Left ventricle myocardium superior (tissue), 1 donor: ENCODE measurements at places on chromosomes 12 and 14. TPM values are rescaled to one million over a fixed set of nuclear protein-coding genes. Genes with fewer than 3 reads are reported as not detected.

Gene GZMB
- total RNA-seq, result 0.40 TPM

Gene PA2G4
- 77.1 TPM for total RNA-seq

Gene INSM2
- not detected for total RNA-seq

Gene DIO2
- 7.2 TPM for total RNA-seq

Gene CLBA1
- total RNA-seq, result 1.5 TPM

Gene PZP
- total RNA-seq, result 0.35 TPM

Gene KIF5A
- total RNA-seq, result 0.12 TPM

Gene KRT81
- not detected for total RNA-seq

Gene KCNJ8
- 55.5 TPM for total RNA-seq

Gene GNB3
- total RNA-seq, result 5.4 TPM

Gene DAO
- total RNA-seq, result not detected

Gene IFI27
- total RNA-seq, result 151 TPM

Gene AQP6
- not detected for total RNA-seq

Gene ABCB9
- total RNA-seq, result 4.6 TPM

Gene TAS2R30
- total RNA-seq, result 0.72 TPM

Gene TROAP
- total RNA-seq, result 0.37 TPM

Gene BMP4
- 7.1 TPM for total RNA-seq

Gene PTGER2
- 0.47 TPM for total RNA-seq

Gene KRT6C
- total RNA-seq, result not detected

Gene IL26
- not detected for total RNA-seq

Gene FLVCR2
- 5.6 TPM for total RNA-seq

Gene CCDC38
- 0.15 TPM for total RNA-seq

Gene RBP5
- total RNA-seq, result 0.89 TPM

Gene DNAAF2
- total RNA-seq, result 6.8 TPM

Gene IL22
- total RNA-seq, result not detected

Gene CABP1
- total RNA-seq, result 8.0 TPM

Gene LRIG3
- total RNA-seq, result 4.3 TPM

Gene MRPS35
- 63.3 TPM for total RNA-seq

Gene TSHR
- not detected for total RNA-seq

Gene SYT1
- 0.17 TPM for total RNA-seq

Gene HOXC4
- not detected for total RNA-seq

Gene RERGL
- 0.94 TPM for total RNA-seq

Gene CD163L1
- total RNA-seq, result 1.6 TPM

Gene CYP46A1
- total RNA-seq, result 3.0 TPM

Gene APOF
- not detected for total RNA-seq

Gene ENDOU
- 0.30 TPM for total RNA-seq

Gene METTL3
- total RNA-seq, result 27.3 TPM

Gene NPFF
- total RNA-seq, result not detected

Gene PRIMA1
- total RNA-seq, result 7.9 TPM

Gene CACNA1C
- 201 TPM for total RNA-seq
